ENCODE measurements at places on chromosomes 16 and 17.

DNA sequence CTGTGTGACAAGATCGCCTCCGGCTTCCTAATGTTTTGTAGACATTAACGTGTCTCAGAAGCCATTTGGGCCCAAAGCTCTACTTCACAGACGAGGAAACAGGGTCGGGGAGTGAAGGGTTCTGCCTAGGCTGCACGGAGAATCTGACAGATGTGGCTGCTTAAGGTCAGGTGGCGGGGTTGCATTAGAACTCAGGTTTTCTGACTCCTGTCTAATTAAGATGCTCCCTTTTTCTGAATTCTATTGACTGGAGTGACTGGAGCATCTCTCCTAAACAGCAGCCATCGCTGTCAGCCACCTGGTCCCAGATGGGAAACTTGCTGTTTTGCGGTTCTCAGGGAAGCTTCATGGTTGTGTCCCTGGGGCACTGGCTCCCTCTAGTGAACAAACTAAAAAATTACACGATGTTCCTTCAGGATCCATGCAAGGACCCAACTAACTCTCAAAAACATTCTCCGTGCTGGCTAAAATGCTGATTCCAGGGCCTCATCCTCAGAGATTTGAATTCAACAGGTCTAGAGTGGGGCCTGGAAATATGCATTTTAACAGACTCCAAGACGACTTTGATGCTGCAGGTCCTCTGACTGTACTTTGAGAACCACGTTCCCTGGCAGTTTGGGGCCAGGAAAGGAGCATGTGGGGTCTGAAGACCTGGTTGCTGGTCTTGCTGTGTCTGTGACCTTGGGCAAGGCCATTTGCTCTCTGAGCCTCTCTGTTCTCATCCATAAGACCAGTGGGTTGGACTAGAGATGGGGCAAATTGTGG, 117.4 kb downstream of the IRF8 start:
- DNase-seq = no peak

GRCh38 chr17:48160177-48161081, 52.9 kb downstream of the SNX11 start:
- DNase-seq = peak; percentile 100

GRCh38 chr16:28112908-28113307, 49.4 kb upstream of the GSG1L start:
- no peak for DNase-seq

GRCh38 chr17:4043862-4044261, 79.6 kb upstream of the ATP2A3 start:
- no peak for DNase-seq

GRCh38 chr17:9356488-9356911, 219.1 kb downstream of the STX8 start:
- no peak for DNase-seq

DNA sequence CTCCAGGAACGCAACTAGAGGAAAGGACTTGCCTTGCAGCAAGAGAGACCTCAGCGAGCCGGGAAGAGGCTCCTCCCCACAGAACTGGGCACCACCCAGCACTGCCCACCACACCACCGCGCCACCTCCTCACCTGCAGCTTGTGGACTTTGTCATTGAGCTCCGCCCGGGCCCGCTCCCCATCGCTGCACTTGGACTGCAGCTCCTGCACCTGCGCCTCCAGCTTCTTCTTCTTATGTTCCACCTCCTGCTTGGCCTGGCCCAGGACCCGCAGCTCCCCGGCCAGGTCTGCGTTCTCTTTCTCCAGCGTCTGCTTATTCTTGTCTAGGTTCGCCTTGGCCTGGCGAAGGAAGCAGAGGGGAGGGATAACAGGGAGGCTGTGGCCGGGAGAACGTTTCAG, 76.7 kb downstream of the NDE1 start:
- DNase-seq = no peak

GRCh38 chr16:68375801-68376536, 65.2 kb downstream of the PRMT7 start:
- no peak for DNase-seq

DNA sequence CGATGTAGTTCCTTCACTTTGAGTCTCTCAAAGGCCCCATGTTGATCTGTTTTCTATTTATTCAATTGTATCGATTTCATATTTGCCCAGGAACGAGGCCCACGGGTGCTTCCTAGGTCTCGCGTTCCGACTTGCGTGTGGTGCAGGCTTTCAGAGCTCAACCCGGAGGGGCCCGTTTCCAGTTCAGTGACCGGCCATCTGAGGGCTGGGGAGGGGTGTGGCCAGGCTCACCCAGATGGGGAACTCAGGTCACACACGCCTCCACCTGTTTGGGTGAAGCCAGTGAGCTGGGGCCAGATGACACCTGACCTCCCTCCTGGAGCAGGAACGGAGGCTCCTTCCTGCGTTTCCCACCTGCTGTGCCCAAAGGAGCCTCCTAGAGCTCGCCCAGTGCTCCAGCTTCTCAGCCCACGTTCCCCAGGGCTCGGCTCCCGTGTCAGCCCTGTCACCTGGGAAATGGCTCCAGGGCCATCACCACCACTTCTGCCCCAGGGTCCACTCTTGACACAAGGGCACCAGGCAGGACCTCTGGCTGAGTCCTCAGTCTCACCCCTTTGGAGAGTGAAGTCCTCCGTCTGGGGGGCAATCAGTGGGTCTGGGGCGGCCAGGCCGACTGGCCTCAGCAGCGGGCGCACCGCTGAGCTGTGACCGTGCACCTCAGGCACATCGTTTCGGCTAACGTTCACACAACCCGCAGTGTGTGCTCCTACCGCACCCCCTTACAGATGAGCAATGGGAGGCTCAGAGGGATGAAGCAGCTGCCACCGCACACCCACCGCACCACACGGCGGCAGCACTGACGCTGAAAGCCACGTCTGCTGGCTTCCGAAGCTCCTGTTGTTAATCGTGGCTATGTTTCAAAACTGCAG, 18.0 kb downstream of the FOXF1 start:
- DNase-seq = no peak

- no peak for DNase-seq
Observed at GRCh38 chr17:74893936-74894671, 671 bp upstream of the FADS6 start.

GRCh38 chr17:48011405-48012150, 26.0 kb downstream of the COPZ2 start:
- peak; percentile 78 for DNase-seq

- no peak for DNase-seq
Observed at GRCh38 chr17:21294321-21295035, 10.0 kb downstream of the MAP2K3 start.

DNA sequence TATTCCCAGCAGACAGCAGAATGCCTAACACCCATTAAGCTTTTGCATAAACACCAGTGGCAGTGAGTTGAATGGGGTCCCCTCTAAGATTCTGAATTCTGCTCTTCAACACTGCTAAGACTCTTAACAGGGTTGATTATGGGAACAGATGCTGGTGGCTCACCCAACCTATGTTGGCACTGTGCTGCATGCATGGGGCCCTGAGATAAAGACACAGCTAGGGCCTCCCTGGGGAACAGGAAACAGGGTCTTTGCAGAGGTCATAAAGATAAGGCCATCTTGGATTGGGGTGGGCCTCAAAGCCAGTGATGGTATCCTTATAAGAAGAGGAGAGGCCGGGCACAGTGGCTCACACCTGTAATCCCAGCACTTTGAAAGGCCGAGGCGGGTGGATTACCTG, 190.8 kb downstream of the SLC39A11 start:
- DNase-seq = no peak

GRCh38 chr17:44623070-44623725, 33.1 kb upstream of the MEIOC start:
- no peak for DNase-seq

GRCh38 chr16:55572439-55572838, 6.0 kb downstream of the CAPNS2 start:
- DNase-seq = no peak

GRCh38 chr17:43010667-43011308, 4.2 kb downstream of the IFI35 start:
- no peak for DNase-seq

GRCh38 chr16:74813109-74813641, 38.6 kb upstream of the FA2H start:
- peak; percentile 37 for DNase-seq

DNA sequence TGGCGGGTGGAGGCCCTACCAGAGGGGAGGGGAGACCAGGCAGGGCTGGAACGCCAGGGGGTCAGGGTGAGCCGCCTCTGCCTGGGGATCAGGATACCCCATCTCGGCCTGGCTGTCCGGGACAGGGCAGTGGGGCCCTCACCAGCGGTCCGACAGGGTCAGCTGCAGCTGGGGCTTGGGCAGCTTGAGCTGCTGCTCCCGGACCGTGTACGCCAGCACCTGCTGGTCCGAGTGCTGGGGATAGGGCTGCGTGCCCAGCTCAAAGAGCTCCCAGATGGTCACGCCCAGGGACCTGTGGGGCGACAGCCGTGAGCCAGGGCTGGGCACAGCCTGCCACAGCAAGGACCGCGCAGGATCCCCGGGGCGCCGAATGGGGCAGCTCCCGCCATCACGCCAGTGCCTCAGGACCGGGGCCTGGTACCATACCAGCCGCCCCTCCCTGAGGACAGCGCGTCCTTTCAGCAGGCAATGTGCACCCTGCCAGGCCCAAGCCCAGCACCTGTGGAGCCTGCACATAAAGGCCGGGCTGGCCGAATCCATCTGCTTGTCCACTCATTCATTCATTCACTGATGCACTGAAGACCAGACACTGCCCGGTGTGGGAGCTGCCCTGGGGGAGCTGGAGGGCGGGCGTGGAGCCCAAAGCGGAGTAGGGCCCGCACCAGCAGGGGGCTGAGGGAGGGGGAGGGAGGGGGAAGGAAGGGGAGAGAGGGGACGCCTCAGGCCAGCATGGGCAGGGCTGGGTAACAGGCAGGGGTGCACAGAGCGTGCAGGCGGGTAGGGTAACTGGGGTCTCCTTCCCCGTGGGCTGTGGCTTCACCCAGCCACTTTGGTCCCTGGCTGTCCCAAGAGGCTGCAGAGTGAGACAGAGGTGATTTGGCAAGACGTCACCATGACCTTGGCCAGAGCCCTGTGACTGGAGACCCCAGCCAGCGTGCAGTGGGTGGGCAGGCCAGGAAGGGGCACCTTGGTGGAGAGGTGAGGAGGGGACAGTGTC, 42.0 kb upstream of the PVALEF start:
- DNase-seq = no peak

- DNase-seq = no peak
Observed at GRCh38 chr17:19264681-19265080, 27.5 kb downstream of the EPN2 start.

- no peak for DNase-seq
Observed at GRCh38 chr16:4330277-4330874, 14.5 kb downstream of the GLIS2 start.

GRCh38 chr16:85026703-85027102, 892 bp upstream of the KIAA0513 start:
- DNase-seq = no peak

- no peak for DNase-seq
Observed at GRCh38 chr17:58007781-58008706, 998 bp upstream of the SRSF1 start.

- DNase-seq = no peak
Observed at GRCh38 chr17:73419881-73420280, 108.1 kb upstream of the CDC42EP4 start.

- peak; percentile 91 for DNase-seq
Observed at GRCh38 chr16:4260360-4260759, 12.5 kb downstream of the TFAP4 start.

All from NCI-H510A (cell line).